ENCODE measurements at places on chromosomes 16 and 17.

- peak; percentile 88 for DNase-seq
These were observed 945 bp downstream of the SGSH start for GRCh38 chr17:80219013-80219762.

GRCh38 chr16:1335211-1335971 is 1.9 kb downstream of the BAIAP3 start:
- no peak for DNase-seq

GRCh38 chr16:10878644-10879501 is 1.9 kb downstream of the CIITA start:
- no peak for DNase-seq

- no peak for DNase-seq
These were observed 454.9 kb downstream of the KCNJ2 start for GRCh38 chr17:70624211-70624610.

DNA sequence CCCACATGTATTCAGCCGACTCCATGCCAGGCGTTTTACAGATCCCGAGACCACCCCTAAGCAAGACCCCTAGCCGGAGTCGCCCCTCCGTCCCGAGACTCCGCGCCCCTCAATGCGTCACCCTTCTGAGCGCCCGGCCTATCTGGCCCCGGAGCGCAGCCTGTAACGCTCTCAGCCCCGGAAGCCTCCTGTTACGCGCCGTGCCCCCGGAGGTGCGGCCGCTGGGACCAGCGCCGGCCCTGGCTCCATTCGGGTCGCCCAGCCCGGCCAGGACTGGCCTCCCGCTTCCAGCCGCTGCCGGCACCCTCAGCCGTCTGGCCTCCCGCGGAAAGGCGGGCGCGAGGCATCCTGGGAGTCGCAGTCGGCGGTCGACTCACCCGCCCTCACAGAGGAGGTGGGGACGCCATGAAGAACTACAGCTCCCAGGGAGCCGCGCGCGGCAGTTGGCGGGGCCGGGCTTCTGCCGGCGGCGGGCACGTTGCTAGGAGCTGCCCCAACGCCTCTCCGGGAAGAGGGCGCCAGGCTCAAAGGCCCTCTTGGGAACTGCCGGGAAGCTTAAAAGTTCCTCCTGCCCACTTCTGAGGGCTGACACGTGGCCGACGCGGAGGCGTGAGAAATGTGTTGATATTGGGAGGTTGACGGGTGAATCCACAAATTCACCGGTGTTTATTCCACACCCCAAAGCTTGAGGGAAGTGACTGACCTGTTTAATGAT is at the start of gene FBF1:
Gene FBF1 (minus strand): TSS at position 316 of the 715 bp plus-strand sequence. CDS start 2,893 bp downstream, outside the sequence.
- peak; percentile 85 for DNase-seq

GRCh38 chr16:89738538-89739317 is 17.4 kb downstream of the ZNF276 start:
- no peak for DNase-seq

DNA sequence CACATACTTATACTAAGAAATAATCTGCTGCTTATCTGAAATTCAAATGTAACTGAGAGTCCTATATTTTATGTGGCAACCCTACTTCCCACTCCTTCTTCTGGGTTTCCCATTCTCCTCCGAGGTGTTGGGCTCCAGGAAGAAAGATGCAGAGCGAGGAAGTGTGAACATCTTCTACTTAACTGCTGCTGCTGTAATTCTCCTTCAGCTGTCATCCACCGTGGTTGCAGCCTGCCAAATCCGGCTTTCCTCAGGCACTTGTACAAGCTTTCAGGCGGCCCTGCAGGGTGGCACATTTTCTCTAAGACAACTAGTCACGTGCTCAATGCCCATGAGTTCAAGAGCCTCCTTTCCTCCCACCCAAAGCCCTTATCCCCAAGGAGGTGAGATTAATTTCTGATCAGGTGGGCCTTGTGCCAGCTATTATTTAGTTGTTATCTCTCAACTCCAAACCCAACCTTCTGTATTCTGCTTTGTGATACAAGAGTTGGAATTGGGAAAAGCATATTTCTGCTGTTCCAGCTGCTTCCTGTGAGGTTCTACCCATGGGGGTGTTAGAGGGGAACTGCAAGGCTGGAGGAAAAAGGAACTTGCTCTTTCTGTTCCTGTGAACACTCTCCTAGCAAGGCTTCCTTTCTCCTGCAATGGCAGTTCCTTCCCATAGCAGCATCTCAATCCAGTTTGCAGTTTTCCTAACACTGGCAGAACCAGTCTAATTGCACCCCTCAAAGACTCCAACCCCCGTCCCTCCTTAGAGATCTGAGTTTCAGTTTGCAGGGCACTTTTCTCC is 67.6 kb upstream of the RBBP6 start:
- no peak for DNase-seq

GRCh38 chr16:66847533-66848067 is 3.4 kb downstream of the CA7 start:
- DNase-seq: no peak

- DNase-seq: no peak
These were observed 8.6 kb downstream of the ARHGAP17 start for GRCh38 chr16:25006504-25007056.

- no peak for DNase-seq
These were observed 54.5 kb downstream of the TENT4B start for GRCh38 chr16:50207652-50208051.

- DNase-seq: no peak
These were observed 2.0 kb downstream of the NHERF2 start for GRCh38 chr16:2028620-2029220.

GRCh38 chr16:70573451-70574121 is 50.0 kb downstream of the SF3B3 start:
- DNase-seq: no peak

GRCh38 chr16:66296591-66296990 is 69.9 kb upstream of the CDH5 start:
- no peak for DNase-seq

DNA sequence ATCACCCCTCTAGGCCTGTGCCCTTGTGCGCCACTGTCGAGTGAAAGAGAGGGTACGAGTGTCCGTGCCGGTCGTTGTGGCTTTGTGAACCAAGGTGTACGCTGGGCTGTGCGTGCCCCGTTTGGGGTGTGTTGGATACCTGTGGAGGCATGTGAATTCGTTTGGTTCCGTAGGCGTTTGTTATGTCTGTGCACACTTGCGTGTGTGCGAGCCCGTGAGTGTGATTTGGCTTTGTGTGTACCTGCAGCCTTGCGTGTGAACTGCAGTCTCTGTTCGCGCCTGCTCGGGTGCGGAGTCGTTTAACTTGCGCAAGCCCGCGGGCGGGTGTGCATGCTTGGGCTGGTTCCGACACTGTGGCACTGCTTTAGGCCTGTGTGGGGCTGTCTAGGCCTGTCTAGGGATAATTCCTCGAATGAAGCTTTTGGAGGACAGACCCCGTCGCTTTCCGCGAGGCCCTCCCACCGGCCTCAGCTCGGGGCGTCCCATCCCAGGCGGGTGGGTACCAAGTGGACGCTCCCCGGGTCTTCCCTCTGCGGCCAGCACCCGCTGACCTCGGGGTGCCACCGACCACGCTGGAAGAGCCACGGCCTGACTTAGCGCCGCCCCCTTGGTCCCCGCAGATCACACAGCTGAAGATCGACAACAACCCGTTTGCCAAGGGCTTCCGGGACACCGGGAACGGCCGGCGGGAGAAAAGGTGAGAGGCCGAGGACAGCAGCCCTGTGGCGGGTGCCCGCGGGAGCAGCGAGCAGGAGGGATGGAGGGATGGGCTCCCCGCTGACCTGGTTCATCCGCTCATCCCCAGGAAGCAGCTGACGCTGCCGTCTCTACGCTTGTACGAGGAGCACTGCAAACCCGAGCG is 4.4 kb downstream of the TBX2 start:
- DNase-seq: no peak

DNA sequence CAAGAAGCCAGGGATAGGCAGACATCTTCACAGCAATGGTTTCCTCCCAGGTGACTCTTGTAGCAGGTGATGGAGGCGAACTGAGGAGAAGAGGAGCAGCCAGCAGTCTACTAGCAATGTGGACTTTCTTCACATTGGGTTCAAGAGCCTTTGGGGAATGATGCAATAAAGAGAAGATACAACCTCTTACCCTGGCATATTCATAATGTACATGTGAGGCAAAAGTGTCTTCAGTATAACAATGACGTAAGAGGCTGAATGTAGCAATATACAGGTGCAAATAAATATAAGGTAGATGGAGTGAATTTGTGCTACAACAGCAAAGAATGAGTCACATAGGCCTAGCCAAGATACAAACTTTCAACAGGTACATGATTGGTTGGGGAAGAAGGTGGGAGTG is 70.9 kb upstream of the SOX9 start:
- no peak for DNase-seq

DNA sequence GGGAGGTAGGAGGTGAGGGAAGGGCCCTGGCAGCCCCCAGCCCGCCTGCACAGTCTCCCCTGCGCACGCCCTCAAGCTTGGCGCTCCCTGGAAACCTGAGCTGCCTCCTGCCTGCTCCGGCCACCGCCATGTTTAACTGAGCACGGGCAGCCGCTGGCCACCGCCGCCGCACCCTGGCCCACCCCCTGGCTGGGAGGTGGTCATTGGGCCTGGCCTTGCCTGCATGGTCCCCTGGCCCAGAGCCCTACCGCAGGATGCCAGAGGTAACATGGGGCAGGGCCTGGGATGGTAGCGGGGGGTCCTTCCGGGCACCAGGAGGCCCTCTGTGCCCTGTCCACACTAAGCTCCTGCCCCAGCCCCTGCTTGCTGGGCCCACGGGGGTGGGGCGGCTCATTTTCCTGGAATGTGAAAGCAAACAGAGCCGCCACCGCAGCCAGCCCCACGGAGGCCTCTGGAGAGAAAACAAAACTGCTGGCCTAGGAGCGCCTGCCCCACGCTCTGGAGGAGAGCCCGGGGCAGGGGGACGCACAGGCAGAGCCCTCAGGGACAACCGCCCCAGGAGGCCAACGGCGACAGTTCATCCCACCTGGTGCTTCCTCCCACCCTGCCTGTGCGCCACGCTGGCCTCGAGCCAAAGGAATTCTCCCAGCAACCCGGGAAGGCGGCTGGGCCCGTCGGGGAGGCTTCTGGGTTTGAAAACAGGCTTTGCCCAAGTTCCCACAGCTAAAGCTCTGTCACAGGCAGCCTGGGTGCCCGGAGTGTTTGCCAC is 8.9 kb downstream of the NHERF2 start:
- no peak for DNase-seq
